ENCODE measurements at places on chromosomes 7 and 10. TPM values are rescaled to one million over a fixed set of nuclear protein-coding genes. Genes with fewer than 3 reads are reported as not detected.

LMTK2 gene
- total RNA-seq: 28.6 TPM

GRCh38 chr10:88592906-88593305 is 6.3 kb downstream of the LIPJ start:
- no peaks in the 10 kb centered on the region for H3K27me3 ChIP-seq
- H3K4me1 ChIP-seq: no peaks in the 10 kb centered on the region
- no peak overlapping the region for H3K27ac ChIP-seq
- DNase-seq: no peak
- H3K4me3 ChIP-seq: no peak overlapping the region

- H3K27me3 ChIP-seq: no peaks in the 10 kb centered on the region
- peaks cover 8% of the 10 kb centered on the region for H3K4me1 ChIP-seq
- H3K4me3 ChIP-seq: peak overlapping the region; percentile 8
- no peak for DNase-seq
Observed at GRCh38 chr7:76394957-76395356, 14.5 kb downstream of the SSC4D start.

CLCN1 gene
- total RNA-seq: 0.34 TPM

LIPM gene
- not detected for total RNA-seq

GPR15LG gene
- total RNA-seq: not detected

GHRHR gene
- not detected for total RNA-seq

GFRA1 gene
- total RNA-seq: not detected

CLDN12 gene
- total RNA-seq: 42.5 TPM

GRCh38 chr10:52558090-52558489 is 214.5 kb downstream of the MBL2 start:
- H3K36me3 ChIP-seq: no peaks in the 10 kb centered on the region
- H3K4me1 ChIP-seq: no peaks in the 10 kb centered on the region
- H3K4me3 ChIP-seq: no peak overlapping the region

GRCh38 chr7:65342723-65343629 is 30.7 kb upstream of the ZNF92 start:
- no peak for DNase-seq
- no peak overlapping the region for H3K27ac ChIP-seq
- no peak overlapping the region for H3K4me3 ChIP-seq
- H3K36me3 ChIP-seq: no peaks in the 10 kb centered on the region
- H3K27me3 ChIP-seq: no peaks in the 10 kb centered on the region

MOGAT3 gene
- not detected for total RNA-seq
